ENCODE measurements at places on chromosomes 12 and 14.

GRCh38 chr12:3520168-3520567 is 29.2 kb downstream of the PRMT8 start:
- no peak overlapping the region for H3K27ac ChIP-seq
- H3K36me3 ChIP-seq: no peaks in the 10 kb centered on the region
- DNase-seq: no peak
- H3K27me3 ChIP-seq: peaks cover 29% of the 10 kb centered on the region

- H3K27ac ChIP-seq: peak overlapping the region; percentile 95
- H3K36me3 ChIP-seq: peaks cover 24% of the 10 kb centered on the region
- H3K27me3 ChIP-seq: no peaks in the 10 kb centered on the region
- H3K4me1 ChIP-seq: peaks cover 77% of the 10 kb centered on the region
Observed at GRCh38 chr12:26937443-26937862, 328 bp downstream of the INTS13 start.

GRCh38 chr14:83556746-83557453 is 1973.0 kb upstream of the FLRT2 start:
- H3K36me3 ChIP-seq: no peaks in the 10 kb centered on the region
- no peak overlapping the region for H3K4me3 ChIP-seq
- DNase-seq: no peak
- no peaks in the 10 kb centered on the region for H3K27me3 ChIP-seq

- no peaks in the 10 kb centered on the region for H3K27me3 ChIP-seq
- peak overlapping the region; percentile 94 for H3K27ac ChIP-seq
- H3K4me3 ChIP-seq: peak overlapping the region; percentile 13
Observed at GRCh38 chr14:100108840-100109593, 43.8 kb downstream of the EVL start.

DNA sequence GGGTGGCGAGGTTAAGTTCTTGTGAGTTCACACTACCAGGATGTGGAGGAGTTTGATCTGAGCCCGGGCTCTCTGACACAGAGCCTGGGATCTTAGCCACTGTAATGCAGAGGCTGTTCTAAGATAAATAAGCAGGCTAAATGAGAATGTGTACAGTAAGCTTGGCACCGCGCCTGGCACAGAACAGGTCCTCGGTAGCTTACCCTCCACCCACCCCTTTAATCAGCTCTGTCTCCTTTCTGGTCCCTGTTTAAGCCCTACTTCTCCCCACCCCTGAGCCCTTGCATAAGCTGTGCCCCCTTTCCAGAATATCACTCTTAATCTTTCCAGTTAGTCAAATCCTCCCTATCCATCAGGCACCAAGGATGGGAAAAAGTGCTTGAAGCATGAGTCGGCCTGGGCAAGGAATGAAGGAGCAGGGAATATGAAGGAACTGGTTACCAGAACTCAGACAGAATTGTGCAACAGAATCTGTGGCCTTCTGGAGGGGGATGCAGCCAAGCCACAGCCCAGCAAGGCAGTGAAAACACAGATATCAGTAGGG is 32.8 kb upstream of the CMKLR1 start:
- H3K4me3 ChIP-seq: no peak overlapping the region
- no peak for DNase-seq
- no peaks in the 10 kb centered on the region for H3K27me3 ChIP-seq
- H3K4me1 ChIP-seq: no peaks in the 10 kb centered on the region
- no peak overlapping the region for H3K27ac ChIP-seq

- H3K36me3 ChIP-seq: no peaks in the 10 kb centered on the region
- H3K27ac ChIP-seq: no peak overlapping the region
- peaks cover 16% of the 10 kb centered on the region for H3K4me1 ChIP-seq
- H3K27me3 ChIP-seq: peaks cover 6% of the 10 kb centered on the region
- DNase-seq: no peak
Observed at GRCh38 chr12:56518570-56518969, 3.0 kb upstream of the RBMS2 start.

DNA sequence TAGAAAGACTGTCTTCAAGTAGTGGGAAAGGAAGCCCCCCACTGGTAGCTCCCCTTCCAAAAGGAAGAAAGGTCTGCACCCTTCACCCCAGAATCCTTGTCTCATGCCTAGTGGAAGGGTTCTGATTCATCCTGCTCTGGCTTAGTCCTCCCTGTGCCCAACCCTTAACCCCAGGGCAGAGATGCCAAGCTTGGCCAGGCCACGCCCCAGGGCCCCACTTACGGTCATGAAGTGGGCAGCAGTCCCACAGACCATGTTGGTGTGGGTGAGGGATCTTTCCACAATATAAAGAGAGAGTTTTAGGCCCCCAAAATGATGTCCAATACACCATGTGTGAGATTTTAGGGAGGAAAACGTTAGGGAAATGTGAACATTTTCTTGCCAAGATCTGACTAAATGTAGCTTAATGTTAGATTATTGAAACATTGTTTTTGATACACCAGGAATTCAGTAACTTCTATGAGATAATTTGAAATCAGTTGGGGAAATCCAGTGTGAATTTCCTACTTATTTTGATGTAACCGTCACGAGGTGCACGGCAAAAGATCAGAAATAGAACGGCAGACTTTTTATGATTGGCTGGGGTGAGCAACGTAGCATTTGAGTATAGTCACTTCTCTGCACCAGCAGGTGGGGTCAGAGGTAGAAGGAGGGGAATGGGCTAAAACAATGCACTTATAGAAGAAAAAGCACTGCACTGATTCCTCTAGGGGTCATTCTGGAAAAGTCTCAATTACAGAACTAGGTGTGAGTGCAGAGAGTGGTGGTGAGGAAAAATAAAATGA is 8.2 kb upstream of the SSPN start:
- no peak overlapping the region for H3K4me3 ChIP-seq
- H3K27me3 ChIP-seq: peaks cover 32% of the 10 kb centered on the region
- H3K4me1 ChIP-seq: no peaks in the 10 kb centered on the region
- no peak overlapping the region for H3K27ac ChIP-seq
- H3K36me3 ChIP-seq: no peaks in the 10 kb centered on the region

DNA sequence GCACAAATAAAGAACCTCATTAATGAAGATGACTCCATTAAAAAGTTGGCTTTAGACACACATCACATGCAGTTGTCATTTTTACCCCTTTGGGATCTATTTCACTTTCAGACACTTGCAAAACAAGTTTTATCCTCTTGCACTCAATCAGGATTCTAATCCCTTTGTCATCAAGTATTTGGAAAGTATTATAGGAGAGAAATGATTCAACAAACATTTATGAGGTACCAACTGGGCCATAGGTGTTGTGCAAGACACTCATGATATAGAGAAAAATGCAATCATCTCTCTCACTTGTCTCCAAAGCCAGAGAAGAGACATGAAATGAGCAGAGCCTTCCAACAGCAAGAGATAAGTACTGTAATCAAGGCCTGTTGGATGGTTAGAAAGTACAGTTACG is 327.7 kb downstream of the RMST start:
- H3K36me3 ChIP-seq: no peaks in the 10 kb centered on the region
- DNase-seq: no peak
- no peaks in the 10 kb centered on the region for H3K27me3 ChIP-seq
- no peak overlapping the region for H3K27ac ChIP-seq
- H3K4me1 ChIP-seq: no peaks in the 10 kb centered on the region

DNA sequence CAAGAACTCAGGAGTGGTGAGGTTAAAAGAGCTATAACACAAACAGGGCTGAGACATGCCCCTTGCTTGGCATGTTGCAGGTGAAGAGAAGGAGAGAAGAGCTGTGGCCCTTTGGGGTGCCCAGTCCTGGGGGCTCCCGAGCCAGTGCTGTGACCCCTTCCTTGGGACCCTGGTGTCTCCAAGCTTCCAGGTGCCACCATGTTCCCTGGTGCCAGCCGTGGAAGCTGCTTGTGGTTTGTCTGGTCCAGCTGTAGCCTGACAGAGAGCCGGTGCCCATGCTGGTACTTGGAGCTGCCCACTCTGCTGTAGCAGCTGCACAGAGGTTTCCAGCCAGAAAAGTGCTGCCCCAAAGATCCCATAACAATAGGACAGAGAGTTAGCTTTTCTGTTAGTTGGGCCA is 159.2 kb upstream of the SLC38A2 start:
- DNase-seq: no peak
- peaks cover 4% of the 10 kb centered on the region for H3K4me1 ChIP-seq
- H3K4me3 ChIP-seq: no peak overlapping the region
- H3K36me3 ChIP-seq: no peaks in the 10 kb centered on the region

GRCh38 chr12:92073094-92073493 is 72.6 kb downstream of the BTG1 start:
- no peak overlapping the region for H3K27ac ChIP-seq
- H3K27me3 ChIP-seq: no peaks in the 10 kb centered on the region
- H3K4me1 ChIP-seq: no peaks in the 10 kb centered on the region
- H3K36me3 ChIP-seq: no peaks in the 10 kb centered on the region
- no peak for DNase-seq

- DNase-seq: no peak
- no peak overlapping the region for H3K4me3 ChIP-seq
- no peak overlapping the region for H3K27ac ChIP-seq
- no peaks in the 10 kb centered on the region for H3K4me1 ChIP-seq
- H3K36me3 ChIP-seq: peaks cover 2% of the 10 kb centered on the region
- H3K27me3 ChIP-seq: peaks cover 66% of the 10 kb centered on the region
Observed at GRCh38 chr14:105733081-105734065, 207.0 kb downstream of the TMEM121 start.

Data from effector memory CD8-positive, alpha-beta T cell (primary cell).